ENCODE measurements at places on chromosomes 6 and 20.

DNA sequence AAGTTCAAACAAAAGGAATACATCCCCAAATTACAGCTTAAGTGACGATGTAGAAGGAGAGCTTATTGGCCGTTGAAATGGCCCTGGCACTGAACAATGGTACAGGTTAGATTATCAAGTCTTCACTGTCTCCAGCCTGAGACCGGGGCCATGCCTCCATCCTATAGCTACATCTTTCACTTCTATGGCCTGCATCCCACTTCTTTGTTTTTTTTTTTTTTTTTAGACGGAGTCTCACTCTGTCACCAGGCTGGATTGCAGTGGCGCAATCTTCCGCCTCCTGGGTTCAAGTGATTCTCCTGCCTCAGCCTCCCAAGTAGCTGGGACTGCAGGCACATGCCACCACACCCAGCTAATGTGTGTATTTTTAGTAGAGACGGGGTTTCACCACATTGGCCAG lies 464.6 kb downstream of the CDH26 start:
- no peak for DNase-seq

- DNase-seq: no peak
Observed at GRCh38 chr6:143037470-143037869, 23.2 kb upstream of the AIG1 start.

- DNase-seq: no peak
Observed at GRCh38 chr6:90233213-90233612, 63.4 kb downstream of the BACH2 start.

DNA sequence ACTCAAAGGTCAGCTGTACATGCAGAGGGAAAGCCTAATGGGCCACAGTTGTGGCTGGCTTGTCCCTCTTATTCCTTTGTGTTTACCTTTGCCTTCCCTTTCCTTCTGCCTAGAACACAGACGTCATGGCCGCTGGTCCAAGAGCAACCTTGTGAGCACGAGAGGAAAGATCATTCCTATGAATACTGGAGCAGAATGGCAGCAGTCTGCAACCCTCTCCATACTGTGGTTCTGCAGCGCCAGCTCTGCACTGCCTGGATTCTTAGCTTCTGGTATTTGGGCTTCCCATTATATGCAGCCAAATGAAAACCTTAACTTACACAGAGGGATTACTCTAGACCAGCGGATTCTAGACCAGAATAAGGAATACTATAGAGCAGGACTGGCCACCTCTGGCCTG lies 12.4 kb downstream of the TBC1D7 start:
- DNase-seq: no peak

DNA sequence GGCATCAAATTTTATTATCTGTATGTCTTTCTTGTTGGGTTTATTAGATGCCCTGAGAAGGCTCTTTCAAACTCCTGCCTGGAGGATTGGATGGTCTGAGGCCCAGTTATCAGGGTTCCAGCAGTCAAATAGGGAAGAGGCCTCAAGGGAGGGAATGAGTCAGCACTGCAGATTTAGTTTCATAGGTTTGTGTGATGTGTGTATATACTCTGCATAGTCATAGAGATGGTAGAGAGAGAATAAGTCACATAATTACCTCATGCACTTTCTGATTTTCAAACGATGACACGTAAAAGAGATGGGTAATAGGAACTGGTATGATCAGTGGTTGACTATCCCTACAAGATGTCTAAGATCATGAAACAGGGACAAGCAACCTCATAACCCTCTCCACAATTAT lies 82.1 kb downstream of the ADAT2 start:
- DNase-seq: no peak

- no peak for DNase-seq
Observed at GRCh38 chr20:55830121-55830827, 175.0 kb downstream of the CBLN4 start.
